Endothelial cell (in vitro differentiated cells): ENCODE measurements at places on chromosomes 5 and 9.

DNA sequence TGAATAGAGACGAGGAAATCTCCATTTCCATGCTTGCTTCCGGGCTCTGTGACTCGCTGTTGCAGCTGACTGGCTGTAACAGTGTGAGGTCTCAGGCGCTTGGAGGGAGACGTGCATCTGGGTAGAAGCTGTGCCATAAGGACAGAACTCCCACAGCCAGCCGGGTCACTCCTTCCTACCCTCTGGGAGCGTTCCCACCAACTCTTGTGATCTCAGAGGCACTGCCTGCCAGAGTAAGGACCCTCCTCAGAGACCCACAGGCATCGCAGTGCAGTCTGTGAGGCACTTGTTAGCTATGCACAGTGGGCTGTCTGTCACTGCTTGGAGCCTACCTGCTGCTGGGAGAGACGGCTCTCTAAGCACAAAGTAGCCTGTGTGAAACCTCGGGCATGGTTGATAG, 203.4 kb upstream of the SEMA6A start:
- peak; percentile 14 for DNase-seq

GRCh38 chr9:87593359-87593980, 95.8 kb downstream of the DAPK1 start:
- no peak for DNase-seq

DNA sequence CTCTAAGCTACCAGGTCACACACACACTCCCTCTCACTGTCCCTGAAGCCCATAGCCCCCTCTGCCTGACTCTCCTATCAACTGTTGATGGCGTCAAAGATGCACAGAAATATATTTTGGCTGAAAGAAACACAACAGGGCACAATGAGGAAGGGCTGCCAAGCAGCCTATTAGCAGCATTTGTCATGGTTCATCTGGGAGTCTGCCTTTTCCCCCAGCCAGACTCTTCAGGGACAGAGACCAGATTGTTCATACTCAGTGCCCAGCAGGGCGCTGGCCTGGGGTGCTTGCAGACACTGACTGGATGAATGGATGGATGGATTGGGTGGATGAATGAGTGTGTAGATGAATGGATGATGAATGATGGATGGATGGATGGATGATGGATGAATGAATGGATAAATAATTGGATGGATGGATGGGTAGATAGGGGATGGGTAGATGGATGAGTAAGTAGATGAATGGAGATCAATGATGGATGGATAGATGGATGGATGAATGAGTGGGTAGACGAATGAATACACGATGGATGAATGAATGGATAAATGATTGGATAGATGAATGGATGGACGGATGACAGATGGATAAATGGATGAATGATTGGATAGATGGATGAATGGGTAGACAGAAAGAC, 90.5 kb downstream of the ADAMTS2 start:
- DNase-seq: no peak

DNA sequence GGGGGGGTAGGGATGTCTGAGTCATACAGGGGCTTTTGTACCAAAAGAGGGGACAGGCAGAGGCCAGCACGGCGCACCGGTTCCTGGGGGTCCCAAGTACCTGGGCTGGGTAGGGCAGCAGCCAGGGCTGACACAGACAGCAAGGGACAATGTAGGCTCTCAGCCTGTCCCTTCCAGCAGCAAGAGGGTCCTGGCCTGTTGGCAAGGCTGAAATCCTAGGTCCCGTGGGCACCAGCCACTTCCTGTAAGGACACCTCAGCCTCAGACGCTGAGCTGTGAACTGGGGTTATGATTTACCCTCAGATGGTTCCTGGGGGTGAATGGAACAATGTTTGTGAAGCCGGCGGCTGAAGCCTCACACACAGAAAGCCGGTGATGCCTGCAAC, 41.3 kb downstream of the NACC2 start:
- no peak for DNase-seq

GRCh38 chr9:123735376-123735775, 194.6 kb downstream of the DENND1A start:
- no peak for DNase-seq
